Naive thymus-derived CD4-positive, alpha-beta T cell (primary cell): ENCODE measurements at places on chromosomes 7 and 10.

- H3K36me3 ChIP-seq: no peaks in the 10 kb centered on the region
- H3K27me3 ChIP-seq: no peaks in the 10 kb centered on the region
- H3K4me1 ChIP-seq: no peaks in the 10 kb centered on the region
- DNase-seq: no peak
- H3K4me3 ChIP-seq: no peak overlapping the region
Measured at GRCh38 chr7:133165001-133165400, 83.1 kb upstream of the CHCHD3 start.

- H3K4me1 ChIP-seq: no peaks in the 10 kb centered on the region
- no peak for DNase-seq
- no peak overlapping the region for H3K27ac ChIP-seq
- no peaks in the 10 kb centered on the region for H3K27me3 ChIP-seq
- no peak overlapping the region for H3K4me3 ChIP-seq
Measured at GRCh38 chr10:121753726-121754476, 155.7 kb upstream of the FGFR2 start.

DNA sequence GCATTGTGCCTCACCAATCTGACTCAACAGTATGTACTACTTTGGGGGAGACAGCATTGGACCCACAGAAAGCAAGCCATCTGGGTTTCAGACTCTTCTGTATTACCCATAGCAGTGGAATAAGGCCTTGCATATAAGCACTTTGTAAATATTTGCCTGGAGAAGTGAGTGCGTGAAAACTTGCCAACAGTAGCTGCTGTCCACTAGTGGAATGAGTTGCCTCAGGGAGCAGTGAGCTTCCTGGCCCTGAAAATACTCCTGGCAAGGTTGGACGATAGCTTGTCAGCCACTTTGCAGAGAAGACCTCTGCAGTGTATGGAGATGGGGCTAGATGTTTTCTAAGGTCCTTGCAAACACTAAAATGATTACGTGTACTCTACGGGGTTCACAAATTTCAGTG lies 21.6 kb downstream of the GARS1 start:
- no peaks in the 10 kb centered on the region for H3K4me1 ChIP-seq
- no peak overlapping the region for H3K4me3 ChIP-seq
- peaks cover 23% of the 10 kb centered on the region for H3K36me3 ChIP-seq
- no peaks in the 10 kb centered on the region for H3K27me3 ChIP-seq

DNA sequence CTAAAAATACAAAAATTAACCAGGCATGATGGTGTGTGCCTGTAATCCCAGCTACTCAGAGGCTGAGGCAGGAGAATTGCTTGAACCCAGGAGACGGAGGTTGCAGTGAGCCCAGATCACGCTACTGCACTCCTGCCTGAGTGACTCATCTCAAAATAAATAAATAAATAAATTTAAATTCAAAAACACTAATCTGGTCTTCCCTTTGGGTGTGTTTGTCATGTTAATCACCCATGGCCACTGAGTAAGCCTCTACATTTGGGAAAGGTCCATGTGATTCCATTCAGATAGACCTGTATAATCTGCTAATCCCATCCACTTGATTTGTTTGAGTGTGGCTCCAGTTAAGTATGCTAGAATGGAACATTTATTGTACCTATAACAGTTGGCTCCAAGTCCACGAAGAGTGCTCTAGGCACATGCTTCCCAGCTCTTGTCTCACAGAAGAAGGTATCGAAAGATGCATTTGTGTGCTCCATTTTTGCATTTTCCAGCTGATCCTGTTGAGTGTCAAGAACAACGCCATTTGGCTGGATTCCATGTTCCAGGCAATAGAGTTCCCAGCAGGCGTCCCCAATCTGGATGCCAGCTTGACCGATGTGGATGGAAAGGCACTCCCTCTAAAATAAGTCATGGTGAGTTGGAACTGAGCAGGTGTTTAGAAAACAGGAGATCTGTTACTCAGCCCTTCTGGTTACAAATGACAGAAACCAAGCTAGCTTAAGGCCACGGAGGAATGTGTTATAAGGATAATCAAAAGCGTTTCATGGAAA lies 4.0 kb downstream of the TUBAL3 start:
- no peaks in the 10 kb centered on the region for H3K27me3 ChIP-seq
- no peaks in the 10 kb centered on the region for H3K4me1 ChIP-seq
- H3K4me3 ChIP-seq: no peak overlapping the region
- H3K36me3 ChIP-seq: no peaks in the 10 kb centered on the region

DNA sequence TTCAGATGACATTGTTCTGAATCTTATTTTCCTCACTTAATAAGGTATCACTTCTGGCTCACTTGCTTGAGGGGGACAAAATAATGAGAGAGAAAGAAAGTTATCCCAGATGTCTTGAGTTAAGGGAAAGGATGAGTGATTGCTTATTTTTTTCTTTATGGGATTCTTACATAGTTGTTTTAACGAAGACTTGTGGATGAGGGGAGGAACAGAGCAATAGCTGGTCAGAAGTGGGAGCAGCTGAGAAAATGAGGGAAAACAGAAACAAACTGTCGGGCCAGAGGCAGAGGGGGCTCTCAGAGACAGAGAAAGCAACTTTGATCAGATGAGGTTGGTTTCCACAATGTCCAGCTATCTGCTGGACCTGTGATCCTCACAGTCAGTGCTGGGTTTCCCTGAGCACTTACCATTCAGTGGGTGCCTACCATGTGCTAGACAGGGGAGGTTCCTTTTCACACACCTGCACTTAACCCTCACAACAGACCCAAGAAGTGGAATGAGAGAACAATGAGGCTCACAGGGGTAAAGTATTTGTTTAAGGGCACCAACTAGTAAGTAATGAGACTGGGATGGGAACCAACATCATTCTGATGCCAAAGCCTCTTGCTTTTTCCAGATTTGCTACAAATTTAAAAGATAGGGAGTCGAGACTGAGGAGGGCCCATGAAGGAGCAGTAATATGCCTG lies 64.2 kb downstream of the BICC1 start:
- H3K27me3 ChIP-seq: no peaks in the 10 kb centered on the region
- no peaks in the 10 kb centered on the region for H3K36me3 ChIP-seq
- no peak overlapping the region for H3K27ac ChIP-seq

GRCh38 chr7:96786998-96787395 lies 77.4 kb upstream of the SEM1 start:
- no peaks in the 10 kb centered on the region for H3K36me3 ChIP-seq
- no peak for DNase-seq
- H3K4me3 ChIP-seq: no peak overlapping the region
- H3K27me3 ChIP-seq: no peaks in the 10 kb centered on the region
- no peaks in the 10 kb centered on the region for H3K4me1 ChIP-seq

DNA sequence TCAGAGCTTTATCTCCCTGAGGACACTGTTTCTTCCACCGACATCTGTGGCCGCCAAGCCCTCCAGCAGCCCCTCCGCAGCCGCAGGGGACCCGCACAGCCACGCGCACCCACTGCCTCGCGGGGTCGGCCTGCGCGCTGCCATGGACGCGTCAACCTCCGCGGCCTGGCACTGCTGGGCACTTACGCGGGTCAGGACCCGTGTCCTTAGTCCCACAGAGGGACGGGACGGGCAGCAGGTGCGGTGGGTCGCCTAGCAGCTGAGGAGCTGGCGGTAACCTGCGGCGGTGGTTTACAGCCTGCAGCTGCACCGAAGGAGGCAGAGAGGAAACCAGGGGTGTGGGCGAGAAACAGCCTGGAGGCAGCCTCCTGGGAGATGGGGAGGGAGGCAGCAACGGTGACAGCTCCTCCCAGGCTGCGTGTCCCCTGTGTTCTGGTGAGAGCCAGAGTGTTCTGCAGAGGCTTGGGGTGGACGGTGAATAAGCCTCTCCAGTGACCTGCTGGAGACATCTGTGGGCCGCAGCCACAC lies 61.3 kb downstream of the SEC61G start:
- no peaks in the 10 kb centered on the region for H3K27me3 ChIP-seq
- no peak for DNase-seq
- no peaks in the 10 kb centered on the region for H3K36me3 ChIP-seq
- no peak overlapping the region for H3K4me3 ChIP-seq
- no peaks in the 10 kb centered on the region for H3K4me1 ChIP-seq
- H3K27ac ChIP-seq: no peak overlapping the region
